Hippocampal formation (tissue), 2 donors: ENCODE measurements at places on chromosomes 2 and 18.

- no peak for DNase-seq
Measured at GRCh38 chr18:37225279-37225678, 340.3 kb downstream of the CELF4 start.

GRCh38 chr2:41906338-41906725 lies 141.5 kb upstream of the PKDCC start:
- DNase-seq, result no peak

- DNase-seq, result no peak
Measured at GRCh38 chr2:172395503-172395902, 31.9 kb upstream of the ITGA6 start.

DNA sequence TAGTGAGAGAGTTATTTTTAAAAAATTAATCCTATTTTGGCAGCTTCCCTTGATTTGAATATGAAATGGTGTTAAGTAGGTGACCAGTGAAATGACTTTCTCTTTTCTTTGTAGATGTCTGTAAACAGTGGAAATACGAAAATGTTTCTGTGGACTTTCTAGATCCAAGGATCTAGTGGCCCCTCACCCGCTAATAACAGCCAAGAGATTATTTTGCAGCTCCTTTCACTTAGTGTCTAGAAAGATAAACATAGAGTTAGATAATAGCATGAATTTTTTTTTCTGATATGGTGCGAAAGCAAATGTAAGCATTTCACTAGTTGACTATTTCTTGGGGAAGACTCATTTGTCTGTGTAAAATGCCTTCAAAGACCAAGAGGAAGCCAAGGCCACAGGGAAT lies 57.7 kb downstream of the ARHGAP15 start:
- no peak for DNase-seq

DNA sequence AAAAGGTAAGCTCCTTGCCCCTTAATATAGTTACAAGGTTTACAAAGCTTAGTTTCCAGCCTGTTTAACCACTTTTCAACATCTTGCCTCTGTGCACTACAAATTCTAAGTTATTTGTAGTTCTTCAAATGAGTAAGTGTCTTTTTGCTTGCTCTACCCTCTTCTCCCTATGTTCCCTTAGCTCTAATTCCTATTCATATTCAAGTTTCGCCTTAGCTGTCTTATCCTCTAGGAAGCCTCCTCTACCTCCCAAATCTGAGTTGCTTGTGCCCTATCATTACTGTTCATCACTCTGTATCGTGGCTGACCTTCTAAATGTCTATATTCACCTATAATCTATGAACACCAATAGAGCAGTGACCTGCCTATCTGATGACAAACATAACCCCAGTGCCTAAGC lies 25.3 kb downstream of the NRXN1 start:
- DNase-seq, result no peak

DNA sequence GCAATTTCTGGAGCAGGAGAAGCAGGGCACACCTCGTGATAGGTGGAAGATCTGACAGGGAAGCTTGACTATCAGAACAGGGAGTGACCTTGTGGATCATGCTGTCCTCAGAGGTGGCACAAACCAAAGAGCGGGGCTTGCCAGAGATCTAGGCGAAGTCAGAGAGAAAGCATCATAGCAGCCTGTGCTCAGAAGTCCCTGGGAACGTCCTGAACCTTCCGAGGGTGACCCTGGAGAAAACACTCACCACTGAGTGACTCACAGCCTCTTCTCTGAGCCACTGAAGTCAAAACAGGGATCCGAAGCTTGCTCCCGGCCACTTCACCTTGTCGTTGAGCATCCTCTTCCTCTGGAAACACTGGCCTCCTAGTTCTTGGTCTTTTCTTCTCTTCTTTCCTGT lies 56.7 kb downstream of the IL1R2 start:
- DNase-seq, result no peak

DNA sequence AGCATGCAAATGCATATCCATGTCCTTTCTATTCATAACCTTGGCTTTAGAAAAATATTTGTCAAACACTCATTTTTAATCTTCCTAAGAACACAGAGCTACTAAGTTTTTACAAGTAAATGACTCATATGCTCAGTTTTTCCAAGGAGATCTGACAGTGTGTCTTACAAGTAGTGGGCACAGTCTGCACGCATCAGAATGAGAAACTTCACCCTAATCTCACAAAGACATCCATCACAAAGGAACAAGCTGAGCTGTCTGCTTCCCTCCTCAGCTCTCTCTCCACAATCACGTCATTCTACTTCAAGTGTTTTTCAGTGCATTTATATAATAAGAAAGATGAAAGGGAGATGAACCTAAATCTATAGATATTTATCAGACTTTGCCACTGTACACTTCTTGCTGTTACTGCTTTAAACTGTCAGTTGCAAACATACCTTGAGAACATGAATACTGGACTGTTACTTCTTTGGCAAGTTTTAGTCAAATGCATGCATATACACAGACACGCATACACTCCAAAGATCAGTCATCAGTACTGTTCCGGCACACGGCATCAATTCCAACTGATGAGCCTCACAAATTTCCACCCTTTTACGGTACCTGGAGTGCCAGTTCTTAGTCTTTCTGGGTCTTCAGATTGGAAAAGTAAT lies 75.7 kb downstream of the RBMS1 start:
- DNase-seq, result no peak

DNA sequence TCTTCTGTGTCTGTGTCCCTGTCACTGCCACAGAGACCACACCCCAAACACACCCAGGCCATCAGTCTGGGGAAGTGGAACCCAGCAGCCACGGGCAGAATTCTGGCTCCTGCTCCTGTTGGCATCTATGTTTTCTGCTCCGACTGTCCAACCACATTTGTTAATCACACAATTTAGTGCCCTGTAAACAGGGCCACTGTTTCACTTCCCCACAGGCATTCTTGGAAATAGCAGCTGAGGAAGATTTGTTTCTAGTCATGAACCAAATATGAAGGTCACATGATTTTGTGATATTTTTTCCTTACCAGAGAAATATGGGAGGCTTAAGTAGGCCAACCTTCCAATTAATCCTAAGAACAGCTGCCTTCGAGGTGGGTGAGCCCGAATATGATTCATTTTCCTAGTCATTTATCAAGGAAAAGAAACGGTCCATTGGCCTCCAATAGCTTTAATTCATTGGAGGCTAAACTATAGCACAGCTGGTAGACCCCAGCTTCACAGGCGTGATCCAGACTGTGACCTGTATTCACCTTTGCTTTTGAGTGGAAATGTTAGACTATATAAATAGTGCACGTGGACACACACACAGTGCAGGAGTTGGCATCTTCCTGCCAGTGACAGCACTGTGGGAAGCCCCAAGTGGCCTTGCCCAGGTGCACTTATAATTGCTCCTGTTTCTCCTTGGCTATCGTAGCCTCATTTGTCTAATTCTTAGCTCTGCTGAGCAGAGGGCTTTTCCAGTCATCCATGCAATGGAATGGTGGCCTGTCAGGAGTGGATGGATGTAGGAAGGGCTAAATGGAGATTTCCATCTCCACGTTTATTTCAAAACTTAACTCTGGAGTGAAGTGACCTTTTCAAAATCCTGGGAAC lies 267.9 kb downstream of the LPIN1 start:
- DNase-seq, result no peak

DNA sequence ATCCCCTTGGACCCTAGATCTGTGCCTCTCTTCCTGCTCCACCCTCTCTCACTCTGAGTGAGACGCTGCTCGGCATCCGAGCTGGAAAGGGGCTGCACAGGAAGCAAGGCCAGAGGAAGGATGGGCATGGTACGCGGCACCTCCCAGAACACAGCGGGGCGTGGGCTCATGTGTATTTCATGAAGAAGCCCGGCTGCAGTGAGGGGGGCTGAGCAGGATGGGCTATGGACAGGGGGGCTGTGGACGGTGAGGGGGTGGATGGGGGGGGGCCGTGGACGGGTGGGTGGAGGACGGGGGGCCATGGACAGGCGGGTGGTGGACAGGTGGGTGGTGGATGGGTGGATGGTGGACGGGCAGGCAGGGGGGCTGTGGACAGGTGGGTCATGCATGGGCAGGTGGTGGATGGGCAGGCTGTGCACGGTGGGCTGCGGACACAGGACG lies 28.5 kb downstream of the SLC66A2 start:
- DNase-seq, result no peak

GRCh38 chr2:218755567-218756404 lies 26.2 kb upstream of the CYP27A1 start:
- DNase-seq, result no peak

GRCh38 chr2:144459937-144460336 lies 60.0 kb downstream of the ZEB2 start:
- no peak for DNase-seq

- no peak for DNase-seq
Measured at GRCh38 chr2:173436088-173436487, 81.4 kb downstream of the CDCA7 start.

- no peak for DNase-seq
Measured at GRCh38 chr2:74051504-74051903, 66.8 kb downstream of the TET3 start.

- no peak for DNase-seq
Measured at GRCh38 chr2:39135690-39136259, 14.9 kb upstream of the SOS1 start.

GRCh38 chr18:36717422-36718110 lies 111.2 kb downstream of the TPGS2 start:
- DNase-seq, result no peak

DNA sequence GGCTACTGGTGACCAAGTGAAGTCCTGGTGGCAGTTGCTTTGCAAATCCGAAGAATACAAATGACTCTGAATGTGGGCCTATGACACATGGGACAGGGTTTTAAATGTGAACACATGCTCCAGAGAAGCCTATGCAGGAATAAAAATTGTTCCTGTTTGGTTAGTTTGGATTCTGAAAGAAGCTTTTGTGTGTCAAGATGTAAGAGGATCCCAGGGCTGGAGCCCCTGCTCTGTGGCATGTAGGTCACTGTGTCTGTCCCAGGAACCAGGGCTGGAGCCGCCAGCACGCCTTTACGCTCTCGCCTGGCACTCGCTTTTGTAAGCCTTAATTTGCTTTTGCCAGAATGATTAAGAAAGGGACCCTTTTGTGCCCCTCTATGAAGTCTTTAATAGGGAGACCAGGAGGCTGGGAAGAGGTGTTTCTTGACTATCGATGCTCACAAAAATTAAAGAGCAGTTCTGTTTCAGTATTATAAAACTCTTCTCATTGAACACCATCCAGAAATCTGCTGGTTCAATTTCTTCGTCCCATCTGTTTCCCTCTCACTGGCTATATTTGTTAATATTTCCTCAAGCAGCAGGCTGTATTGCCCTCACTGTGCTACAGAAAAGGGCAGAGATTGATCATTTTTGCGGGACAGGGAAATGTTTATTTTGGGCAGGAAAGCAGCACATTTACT lies 532.7 kb upstream of the POU3F3 start:
- no peak for DNase-seq

DNA sequence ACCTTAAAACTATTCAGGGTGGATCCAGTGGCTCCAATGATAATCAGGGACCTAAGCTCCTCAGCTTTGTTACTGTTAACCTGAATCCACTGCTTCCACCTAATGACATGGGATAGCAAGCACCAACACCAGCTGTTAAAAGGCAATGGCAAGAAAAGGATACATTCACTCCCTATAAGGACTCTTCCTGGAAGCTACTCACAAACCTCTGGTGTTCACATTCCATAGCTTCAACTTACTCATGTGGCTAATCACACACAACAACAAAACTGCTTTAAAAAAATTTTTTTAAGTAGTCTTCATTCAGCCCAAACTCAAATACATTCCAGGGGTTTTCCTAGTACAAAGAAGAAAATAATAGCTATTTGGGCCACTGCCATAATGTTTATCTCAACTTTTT lies 24.5 kb downstream of the ROCK2 start:
- DNase-seq, result no peak

DNA sequence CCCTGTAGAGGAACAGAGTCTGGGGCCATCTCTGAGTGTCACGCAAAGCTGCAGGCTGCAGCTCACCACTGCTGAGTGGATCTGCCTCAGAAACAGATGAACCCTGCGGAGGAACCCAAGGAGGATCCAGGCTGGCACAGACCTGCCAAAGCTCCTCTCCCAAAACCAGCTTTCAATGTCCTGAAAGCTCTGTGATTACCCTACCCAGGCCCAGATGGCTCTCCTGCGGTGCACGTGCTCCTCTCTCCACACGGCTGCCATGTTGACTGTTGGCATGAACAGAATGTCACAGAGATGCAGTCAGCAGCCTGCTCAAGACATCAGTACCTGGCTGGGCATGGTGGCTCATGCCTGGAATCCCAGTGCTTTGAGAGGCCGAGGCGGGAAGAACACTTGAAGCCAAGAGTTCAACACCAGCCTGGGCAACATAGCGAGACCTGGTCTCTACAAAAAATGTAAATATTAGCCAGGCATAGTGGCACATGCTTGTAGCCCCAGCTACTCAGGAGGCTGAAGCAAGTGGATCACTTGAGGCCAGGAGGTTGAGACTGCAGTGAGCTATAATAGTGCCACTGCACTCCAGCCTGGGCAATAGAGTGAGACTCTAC lies 216.8 kb downstream of the MGAT5 start:
- DNase-seq, result no peak

- no peak for DNase-seq
Measured at GRCh38 chr2:119208791-119209203, 14.8 kb upstream of the STEAP3 start.

- no peak for DNase-seq
Measured at GRCh38 chr2:100235581-100235980, 86.7 kb downstream of the LONRF2 start.

DNA sequence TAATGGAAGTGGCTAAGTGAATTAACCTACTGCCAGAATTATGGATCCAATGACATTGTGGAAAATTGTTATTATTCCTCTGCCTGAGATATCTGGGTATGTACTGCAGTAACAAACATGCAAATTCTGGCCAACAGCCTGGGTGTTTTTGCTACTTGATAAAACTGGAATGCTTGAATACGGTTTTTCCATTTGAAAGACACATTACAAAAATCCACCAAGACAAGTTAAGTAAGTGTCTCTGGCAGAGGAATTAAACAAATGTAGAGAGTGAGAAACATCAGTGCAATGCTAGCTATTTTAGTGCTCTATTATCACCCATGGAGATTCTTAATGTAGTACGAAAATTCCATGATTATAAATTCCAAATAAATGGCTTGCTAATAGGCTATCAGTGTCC lies 312.4 kb upstream of the MEIS1 start:
- DNase-seq, result no peak

GRCh38 chr2:190812506-190813294 lies 67.9 kb upstream of the GLS start:
- DNase-seq, result no peak

- no peak for DNase-seq
Measured at GRCh38 chr2:155840661-155841060, 491.9 kb downstream of the NR4A2 start.
